BJ (cell line): ENCODE measurements at places on chromosomes 12 and 14.

DNA sequence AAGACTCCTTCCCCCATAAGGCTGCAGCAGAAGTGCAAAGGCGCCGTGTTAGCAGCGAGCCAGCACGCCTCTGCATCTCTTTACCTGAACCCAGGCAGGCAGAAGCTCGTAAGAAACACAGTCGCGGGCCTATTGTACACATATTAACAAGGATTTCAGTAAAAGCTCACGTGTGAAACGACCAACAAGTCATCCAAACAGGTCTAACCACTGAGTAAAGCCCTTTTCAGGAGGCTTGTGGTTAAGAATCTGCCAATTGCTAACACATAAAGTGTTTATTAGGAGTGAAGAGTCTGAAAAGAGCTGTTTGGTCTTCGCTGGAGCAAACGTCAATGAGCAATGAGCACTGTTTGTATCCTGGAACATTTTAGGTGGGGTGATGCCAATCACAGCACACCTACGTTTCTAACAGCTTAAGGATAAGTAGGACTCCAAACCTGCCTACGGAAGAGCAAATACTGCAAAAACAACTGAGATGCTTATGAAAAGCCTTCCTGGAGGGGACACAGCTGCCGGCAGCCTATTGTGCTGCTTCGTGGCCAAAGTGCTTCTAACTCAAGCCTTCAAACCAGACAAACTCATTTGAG lies 43.1 kb downstream of the PRKAB1 start:
- no peak for DNase-seq

DNA sequence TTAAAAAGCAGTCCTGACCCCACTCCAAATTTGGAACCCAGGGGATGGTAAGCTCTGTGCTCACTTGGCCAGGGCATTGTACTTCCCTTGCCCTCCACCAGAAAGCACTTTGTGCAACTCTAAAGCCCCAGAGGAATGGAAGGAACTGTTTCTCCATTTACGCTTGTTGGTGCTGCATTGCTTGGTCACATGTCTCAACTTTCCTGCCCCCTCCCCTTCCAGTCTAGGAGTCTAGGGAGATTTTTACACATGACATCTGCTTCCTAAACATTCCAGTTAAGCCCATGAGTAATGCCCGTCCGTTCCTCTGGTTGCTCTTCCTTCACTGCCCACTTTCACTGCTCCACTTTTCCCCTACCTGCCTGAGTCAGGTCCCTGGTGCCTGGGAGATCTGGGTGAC lies 92.6 kb upstream of the MAP1LC3B2 start:
- no peak for DNase-seq

DNA sequence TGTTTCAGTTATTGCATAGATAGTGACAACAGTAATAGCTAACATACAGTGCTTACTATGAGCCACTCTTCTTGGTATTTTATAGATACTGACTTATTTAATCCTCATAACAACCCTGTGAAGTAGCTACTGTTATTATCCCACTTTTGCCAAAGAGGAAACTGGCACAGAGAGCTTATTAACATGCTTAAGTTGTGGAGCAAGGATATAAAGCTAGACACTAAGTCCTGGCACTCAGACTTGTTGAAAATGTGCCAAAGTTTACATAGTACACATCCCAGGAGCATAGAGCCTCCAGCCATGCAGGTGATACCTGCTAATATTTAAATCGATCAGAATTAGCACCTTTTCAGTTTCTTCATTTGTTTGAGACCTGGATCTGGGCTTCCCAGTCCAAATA lies 41.8 kb downstream of the VEZT start:
- DNase-seq: no peak

- DNase-seq: no peak
These were observed 69.0 kb upstream of the OVCH1 start for GRCh38 chr12:29566441-29566840.

DNA sequence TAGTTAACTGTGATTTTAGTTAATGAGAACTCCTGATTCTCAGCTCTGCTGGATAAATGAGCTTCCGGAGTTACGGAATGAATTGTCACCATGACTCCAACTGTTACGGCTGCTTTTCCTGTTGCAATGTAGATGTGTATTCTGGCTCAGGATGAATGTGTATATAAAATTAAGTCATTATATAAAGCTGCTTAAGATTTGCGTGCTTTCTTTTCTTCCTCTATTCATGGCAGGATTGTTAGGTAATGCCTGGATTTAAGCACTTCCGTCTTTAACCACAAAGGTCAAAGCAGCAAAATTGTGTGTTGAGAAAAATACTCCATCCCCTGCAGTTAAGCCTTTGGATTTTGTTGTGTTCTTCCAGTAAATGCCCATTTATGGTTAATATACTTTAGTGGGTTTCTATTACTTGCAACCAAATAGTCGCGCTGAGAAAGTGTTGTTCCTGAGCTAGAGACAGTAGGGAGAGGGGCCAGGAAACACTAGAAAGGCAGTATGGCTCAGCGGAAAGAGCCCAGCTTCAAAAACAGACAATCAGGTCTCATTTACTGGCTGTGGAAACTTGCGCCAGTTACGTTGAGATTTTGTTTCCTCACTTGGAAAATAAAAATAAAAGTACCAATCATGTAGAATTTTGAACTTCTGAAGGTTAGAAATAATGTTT lies 9.4 kb upstream of the CCDC175 start:
- no peak for DNase-seq

- no peak for DNase-seq
These were observed 13.1 kb upstream of the ATP5F1B start for GRCh38 chr12:56658921-56659320.

- DNase-seq: no peak
These were observed 2.8 kb downstream of the CDK2AP1 start for GRCh38 chr12:123268850-123269249.

- peak; percentile 57 for DNase-seq
These were observed 65.7 kb downstream of the PTHLH start for GRCh38 chr12:27906658-27907473.

DNA sequence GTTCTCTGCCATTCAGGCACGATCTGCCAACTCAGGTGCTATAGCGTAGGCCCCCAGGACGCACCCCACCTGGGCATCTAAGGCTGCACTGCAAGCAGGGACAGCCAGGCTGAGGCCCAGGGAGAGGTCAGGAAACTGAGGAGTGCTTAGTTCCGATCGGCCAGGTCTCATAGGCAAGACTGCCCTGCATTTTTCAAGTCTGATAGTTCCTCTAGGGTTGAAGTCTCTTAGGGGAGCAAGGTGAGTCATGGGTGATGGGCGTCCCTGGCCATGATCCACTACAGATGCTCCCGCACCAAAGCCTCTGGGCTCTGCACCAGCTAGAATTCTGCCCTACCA lies 13.2 kb downstream of the NOPCHAP1 start:
- DNase-seq: no peak

DNA sequence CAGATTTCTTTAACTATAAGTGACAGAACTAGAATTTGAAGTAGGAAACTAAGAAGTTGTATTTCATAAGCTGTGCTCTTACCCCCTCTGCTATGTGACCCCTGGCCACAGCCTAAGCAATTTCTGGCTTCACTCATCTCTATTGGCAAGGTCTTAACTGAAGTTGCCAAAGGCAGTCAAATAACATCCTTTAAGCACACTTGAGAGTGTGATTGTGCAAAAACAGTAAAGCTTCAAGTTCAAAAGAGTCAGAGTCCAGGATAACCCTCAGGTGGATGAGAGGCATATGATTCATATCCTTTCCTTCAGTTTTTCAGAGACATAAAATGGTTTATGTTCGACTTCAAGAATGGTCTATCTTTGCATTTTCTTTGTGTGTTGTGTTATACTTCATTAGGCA lies 45.2 kb downstream of the GRIP1 start:
- no peak for DNase-seq

- no peak for DNase-seq
These were observed 3.6 kb downstream of the ALKBH2 start for GRCh38 chr12:109089683-109090082.

DNA sequence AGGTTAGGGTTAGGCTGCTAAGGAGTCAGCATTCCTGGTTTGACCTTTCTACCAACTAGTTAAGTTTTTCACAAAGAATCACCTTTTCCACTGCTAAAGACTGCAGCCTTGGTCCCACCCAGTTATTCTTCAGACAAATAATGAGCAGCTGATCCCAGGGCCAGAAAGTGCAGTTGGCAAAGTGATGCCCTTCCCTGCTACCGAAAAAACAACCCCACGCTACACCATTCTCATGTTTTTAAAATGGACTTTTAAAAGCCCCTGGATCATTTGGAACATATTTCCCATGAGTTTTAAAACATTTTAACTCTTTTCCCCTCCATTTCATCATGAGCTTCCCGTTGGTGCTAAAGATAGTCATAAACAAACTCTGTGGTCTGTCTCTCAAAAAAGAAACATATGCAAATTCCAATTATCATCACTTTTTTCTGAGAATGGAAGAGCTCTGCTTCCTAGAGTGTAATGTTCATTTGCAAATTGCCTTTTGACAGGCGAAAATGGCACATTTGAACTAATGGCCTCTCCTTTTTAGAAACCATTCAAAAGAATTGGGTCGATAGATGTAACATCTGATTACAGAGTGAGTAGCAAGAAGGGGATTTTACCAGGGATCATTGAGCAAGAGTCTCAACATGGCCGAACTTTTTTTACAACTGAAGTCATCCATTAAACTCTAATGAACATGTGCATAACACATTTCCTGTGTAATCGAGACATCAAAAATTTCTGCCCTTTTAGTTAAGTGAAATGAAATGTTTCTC lies 129.3 kb upstream of the RAP1B start:
- DNase-seq: peak; percentile 92

- no peak for DNase-seq
These were observed 15.4 kb downstream of the ISCA2 start for GRCh38 chr14:74508844-74509428.

DNA sequence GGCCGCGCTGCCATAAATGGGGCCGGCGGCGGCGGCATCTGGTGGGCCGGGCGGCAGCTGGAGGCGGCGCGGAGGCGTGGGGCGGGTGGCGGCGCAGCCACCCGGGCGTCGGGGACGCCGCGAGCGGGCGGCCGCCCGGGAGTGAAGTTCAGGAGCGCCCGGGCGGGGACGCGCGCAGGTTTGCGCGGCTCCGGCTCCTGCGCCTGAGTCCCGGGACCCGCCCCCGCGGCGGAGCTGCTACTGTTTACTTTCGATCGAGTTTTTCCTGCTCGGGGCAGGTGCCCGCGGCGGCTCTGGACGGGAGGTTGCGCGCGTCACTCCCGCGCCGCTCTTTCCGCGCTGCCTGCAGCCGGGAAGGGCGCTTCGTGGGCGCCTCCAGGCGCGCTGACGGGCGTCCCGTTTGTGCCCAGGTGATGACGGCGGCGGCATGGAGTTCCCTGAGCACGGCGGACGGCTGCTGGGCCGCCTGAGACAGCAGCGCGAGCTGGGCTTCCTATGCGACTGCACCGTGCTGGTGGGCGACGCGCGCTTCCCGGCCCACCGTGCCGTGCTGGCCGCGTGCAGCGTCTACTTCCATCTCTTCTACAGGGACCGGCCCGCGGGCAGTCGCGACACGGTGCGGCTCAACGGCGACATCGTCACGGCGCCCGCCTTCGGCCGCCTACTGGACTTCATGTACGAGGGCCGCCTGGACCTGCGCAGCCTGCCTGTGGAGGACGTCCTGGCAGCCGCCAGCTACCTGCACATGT lies at the start of gene ZBTB42:
ZBTB42 (plus strand) TSS at position 331 of the 749 bp plus-strand sequence; CDS start at position 428, 97 bp downstream.
- DNase-seq: no peak

DNA sequence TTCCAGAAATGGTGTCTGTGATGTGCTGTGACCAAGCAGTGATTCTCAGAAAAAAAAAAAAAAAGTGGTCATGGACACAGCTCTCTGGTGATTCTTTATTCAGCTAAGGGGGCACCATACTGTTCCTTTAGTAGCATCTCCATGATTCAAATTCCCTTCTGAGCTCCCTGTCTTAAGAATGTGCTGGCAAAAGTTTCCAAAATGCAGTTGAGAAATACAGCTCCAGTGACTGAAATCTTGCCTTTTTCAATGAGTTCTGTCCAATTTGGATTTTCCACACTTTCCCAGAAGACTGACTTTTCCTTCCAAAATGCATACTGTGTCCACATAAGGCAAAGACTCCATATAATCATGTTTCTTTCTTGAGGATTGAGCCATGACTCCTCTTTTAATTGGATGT lies 24.3 kb upstream of the CPM start:
- no peak for DNase-seq

DNA sequence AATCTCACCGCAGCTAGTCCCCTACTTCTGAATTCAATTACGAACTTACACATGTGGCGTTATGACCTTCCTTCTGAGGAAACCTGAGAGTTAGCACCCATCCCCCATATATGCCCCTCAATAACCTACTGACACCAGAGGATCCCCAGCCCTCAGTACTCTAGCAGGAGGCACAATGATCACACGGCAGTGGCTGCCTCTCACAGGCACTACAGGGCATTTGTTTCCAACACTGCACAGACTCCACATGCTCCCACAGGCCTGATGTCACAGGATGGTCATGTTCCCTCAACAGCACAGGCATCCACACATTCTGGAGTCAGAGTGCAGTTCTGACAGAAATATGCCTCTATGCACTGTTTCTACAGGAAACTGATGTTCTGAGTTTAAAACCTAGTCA lies 17.4 kb downstream of the PPP1CC start:
- DNase-seq: no peak

- peak; percentile 76 for DNase-seq
These were observed at the start of the genes ZNF10 and ZNF891 for GRCh38 chr12:133130038-133130807. TSS of gene ZNF10 (plus strand) at chr12:133130627. CDS start at chr12:133144493, 13,866 bp downstream. TSS of gene ZNF891 (minus strand) at chr12:133130274. CDS start at chr12:133121918, 8,356 bp downstream.

DNA sequence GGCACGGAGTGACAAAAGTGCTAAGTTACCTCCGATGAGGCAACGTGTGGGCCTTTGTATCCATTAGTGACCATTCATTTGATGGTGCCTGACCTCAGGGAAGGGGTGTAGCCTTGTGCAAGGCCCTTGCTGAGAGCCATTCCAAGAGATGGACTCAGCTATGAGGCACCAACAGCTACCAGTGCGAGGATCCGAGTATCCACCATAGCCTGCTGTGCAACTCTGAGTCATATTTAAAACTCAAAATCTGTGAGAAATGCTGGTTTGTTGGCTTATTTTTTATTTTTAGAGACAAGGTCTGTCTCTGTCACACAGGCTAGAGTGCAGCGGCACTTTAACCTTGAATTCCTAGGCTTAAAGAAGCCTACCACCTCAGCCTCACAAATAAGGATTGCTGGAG lies 25.1 kb upstream of the WNK1 start:
- DNase-seq: no peak

DNA sequence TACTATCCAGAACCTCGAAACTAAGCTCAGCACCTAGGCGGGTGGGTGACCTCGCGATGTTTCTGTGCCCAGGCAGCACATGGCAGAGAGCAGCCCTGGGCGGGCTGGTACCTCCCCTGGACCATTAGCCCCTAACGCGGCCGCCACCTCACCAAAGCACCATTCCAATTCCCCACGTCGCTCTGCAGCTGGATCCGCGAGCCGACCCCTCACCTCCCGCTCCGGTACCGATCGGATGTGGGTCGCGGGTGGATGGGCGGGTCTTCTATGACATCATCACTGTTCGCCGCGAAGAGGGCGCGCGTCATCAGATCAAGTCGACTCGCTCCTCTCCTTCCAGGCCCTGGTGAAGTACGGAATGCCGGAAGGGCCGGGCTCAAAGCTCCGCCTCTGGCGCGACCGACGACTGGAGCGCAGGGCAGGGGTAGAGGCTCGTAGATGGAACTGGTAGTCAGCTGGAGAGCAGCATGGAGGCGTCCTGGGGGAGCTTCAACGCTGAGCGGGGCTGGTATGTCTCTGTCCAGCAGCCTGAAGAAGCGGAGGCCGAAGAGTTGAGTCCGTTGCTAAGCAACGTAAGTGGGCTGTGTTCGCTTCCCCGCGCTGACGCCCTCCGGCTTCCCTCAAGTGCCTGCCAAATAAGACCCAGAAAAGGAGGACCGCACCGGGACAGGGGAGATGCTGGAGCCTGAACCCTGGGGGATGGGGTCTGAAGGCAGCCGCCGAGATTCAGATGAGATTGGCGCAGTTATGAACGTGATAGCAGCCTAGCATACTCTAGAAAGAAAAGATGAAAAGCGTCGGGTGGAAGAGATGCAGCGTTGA lies at the start of the genes SLC38A6 and TRMT5:
SLC38A6 (plus strand) TSS at position 435 of the 822 bp plus-strand sequence; CDS start at position 468, 33 bp downstream.
TRMT5 (minus strand) TSS at position 269 of the 822 bp plus-strand sequence; CDS start at position 163, 106 bp downstream.
- DNase-seq: peak; percentile 85
